ENCODE measurements at places on chromosomes 12 and 14. TPM values are rescaled to one million over a fixed set of nuclear protein-coding genes. Genes with fewer than 3 reads are reported as not detected.

GRCh38 chr12:8890313-8891085 lies 23.8 kb upstream of the PHC1 start:
- peak; percentile 47 for DNase-seq

The KLHDC1 gene
- 5.2 TPM for total RNA-seq

DNA sequence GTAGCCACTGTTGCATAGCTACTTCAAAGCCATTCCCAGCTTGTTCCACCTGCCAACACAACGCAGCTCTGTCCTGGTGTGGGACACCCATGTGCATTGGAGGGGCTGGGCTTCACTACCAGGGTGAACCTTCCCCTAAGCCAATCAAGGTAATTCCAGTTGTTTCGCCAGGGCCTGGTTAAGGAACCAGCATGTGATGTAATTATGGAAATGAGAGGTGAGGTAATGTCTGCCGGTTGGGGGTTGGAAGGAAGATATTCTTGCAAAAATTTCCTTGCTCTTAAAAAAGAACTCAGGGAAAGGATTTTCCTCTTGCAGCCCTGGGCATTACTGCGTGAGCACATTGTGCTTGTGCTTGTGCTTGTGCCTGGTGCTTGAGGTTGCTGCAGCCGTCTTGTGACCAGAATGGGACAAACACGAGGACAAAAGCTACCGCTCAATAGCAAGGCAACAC lies 14.9 kb downstream of the TUBA1C start:
- no peak for DNase-seq

The TUNAR gene
- not detected for total RNA-seq

DNA sequence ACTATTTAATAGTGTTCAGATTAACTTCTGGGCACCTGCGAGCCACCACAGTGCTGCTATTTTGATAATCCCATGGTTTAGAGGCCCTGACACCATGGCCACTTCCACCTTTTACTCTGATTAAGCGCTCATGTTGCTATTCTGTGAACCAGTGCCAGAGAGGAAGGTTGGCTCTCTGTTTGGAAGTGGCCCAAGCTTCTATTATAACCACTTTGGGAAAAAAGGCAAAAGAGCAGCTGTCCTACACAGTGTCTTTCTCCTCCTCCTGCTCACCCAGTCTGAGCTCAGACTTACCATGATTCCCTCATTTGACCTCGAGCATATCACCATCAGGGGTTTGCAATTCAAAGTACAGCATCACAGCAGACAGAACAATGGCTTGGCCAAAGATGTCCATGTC lies 23.3 kb downstream of the DYRK2 start:
- DNase-seq, result no peak

The AQP2 gene
- total RNA-seq, result not detected

The MTHFD1 gene
- 40.7 TPM for total RNA-seq

GRCh38 chr14:53916239-53916638 lies 40.4 kb downstream of the BMP4 start:
- DNase-seq, result no peak

DNA sequence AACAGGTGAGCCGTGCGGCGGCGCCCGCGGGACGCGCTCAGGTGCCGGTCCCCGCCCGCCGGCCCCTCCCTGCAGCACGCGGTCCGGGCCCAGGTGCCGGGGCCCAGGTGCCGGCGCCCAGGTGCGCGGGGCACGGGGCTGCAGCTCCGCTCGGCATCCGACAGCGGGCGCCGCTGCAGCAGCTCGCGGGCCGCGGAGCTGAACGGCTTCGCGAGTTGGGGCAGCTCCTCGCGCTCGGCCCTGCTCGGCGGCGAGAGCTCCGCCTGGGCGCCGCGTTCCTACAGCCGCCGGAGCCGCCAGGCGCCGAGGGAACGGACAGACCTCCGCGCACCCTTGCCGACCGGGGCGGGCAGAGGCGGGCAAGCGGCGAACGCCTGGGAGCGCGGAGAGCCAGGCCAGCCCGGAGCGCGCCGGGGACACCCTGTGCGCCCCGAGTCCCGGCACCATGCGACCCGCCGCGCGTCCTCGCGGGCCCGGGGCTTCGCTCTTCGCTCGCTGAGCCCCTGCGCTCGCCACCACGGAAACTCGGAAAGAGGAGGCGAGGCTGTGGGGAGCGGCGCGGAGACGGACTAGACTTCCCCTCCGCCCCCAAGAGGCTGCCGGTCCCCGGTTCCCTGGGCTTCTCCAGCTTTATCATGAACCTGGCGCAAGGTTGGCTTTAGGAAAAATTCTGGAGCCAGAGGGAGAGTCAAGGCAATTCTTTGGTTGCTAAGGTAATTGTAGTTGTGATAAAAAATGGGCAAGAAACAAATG lies at the start of gene RGS6:
Gene RGS6 (plus strand): TSS at position 201 of the 753 bp plus-strand sequence.
- peak; percentile 40 for DNase-seq

The C14orf180 gene
- 0.26 TPM for total RNA-seq

GRCh38 chr12:27984275-27984674 lies 11.7 kb upstream of the PTHLH start:
- DNase-seq, result no peak

GRCh38 chr12:89350630-89351488 lies 1.4 kb downstream of the DUSP6 start:
- no peak for DNase-seq

GRCh38 chr12:74170645-74171477 lies 366.8 kb upstream of the ATXN7L3B start:
- DNase-seq, result no peak

DNA sequence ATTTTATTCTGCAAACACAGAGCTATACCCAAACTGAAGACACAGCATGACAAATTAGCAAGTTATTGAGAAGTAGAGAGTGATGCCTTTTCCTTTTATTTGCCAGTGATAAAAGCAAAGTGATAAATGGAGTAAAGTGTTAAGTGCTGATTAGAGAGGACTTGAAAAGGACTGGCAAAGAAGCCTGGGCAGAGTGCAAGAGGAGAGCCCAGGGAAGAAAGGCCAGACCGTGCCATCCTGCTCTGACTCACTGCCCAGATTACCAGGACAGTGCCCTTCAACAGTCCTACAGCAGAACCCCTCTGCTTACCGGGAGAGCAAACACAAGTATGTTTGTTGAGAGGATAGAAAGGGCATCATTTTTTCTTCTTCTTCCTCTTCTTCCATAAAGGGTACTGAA lies 106.5 kb downstream of the ETV6 start:
- DNase-seq, result no peak

DNA sequence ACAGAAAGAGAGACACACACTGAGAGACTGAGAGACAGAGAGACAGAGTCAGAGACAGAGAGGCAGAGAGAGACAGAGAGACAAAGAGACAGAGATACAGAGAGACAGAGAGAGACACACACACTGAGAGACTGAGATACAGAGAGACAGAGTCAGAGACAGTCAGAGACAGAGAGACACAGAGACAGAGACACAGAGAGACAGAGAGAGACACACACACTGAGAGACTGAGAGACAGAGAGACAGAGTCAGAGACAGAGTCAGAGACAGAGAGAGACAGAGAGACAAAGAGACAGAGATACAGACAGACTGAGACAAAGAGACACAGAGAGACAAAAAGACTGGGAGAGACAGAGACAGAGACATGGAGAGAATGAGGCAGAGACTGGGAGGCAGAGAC lies 90.0 kb downstream of the GALNT9 start:
- DNase-seq, result no peak

The KRT71 gene
- total RNA-seq, result not detected

The CD27 gene
- 3.8 TPM for total RNA-seq

DNA sequence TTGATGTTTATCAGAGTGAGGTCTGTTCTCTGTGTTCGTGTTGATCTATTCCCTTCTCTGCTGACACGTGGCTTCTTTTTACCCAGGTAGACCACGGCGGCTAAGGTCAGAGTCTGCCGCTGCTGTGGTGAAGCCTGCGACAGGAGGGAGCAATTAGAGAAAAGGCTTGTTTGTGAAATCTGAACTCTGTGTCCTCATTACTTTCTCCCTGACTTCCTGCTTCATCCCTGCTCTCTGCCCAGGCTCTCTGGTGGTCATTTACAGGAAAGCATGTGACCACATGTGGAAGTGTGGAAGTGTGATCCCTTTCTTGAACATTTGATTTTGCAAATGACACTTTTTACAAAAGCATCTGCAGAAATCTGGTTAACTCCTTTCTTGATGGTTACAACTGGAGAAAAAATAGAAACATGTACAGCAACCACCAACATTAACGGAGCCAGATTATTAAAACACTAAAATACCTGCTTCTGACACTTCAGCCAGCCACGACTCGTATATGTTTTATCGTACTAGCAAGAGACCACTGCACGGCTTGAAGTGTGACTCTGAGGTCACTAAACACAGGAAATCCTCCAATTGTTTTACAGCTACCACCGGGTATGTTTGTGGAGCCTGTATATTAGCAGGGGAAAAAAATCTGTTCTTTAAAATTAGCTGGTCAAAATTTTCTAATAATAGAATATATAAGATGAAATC lies 388.6 kb upstream of the TMPO start:
- peak; percentile 34 for DNase-seq

The PTCSC3 gene
- not detected for total RNA-seq

DNA sequence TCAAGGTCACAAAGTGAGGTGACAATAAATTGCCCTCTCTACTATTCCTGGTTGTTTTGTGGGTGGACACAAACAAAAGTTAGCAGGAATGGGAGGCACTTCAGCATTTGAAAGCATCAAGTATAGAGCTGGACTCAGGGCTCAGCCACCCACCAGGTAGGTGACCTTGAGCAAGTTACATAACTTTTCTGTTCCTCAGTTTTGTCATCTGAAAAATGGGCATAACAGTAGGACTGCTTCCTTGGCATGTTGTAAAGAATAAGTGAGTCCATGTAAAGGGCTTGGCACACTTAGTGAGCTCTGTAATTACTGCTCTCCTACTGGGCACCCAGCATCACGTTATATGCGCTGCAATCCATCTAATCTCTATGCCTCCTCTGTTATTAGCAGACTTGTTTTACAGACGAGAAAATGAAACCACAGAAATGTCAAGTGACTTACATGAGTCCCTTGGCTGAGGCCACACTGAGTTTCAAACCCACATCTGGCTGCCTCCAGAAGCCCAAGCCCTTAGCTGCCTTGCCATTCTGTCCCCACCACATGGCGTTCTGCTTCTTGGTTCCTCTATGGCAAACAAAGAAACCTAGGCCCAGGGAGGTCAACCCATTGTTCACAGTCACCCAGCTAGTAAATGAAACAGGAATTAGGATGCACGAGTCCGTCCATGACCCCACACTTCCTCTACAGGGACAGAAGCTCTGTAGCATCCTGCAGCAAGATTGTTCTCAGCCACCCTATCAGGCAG lies 63.2 kb upstream of the SLC24A4 start:
- DNase-seq, result no peak

GRCh38 chr12:75783093-75783877 lies 248.3 kb downstream of the PHLDA1 start:
- DNase-seq, result no peak

The FIGNL2 gene
- total RNA-seq, result 0.75 TPM

All from mucosa of gallbladder (tissue), 1 donor.